ENCODE measurements at places on chromosomes 4 and X.

DNA sequence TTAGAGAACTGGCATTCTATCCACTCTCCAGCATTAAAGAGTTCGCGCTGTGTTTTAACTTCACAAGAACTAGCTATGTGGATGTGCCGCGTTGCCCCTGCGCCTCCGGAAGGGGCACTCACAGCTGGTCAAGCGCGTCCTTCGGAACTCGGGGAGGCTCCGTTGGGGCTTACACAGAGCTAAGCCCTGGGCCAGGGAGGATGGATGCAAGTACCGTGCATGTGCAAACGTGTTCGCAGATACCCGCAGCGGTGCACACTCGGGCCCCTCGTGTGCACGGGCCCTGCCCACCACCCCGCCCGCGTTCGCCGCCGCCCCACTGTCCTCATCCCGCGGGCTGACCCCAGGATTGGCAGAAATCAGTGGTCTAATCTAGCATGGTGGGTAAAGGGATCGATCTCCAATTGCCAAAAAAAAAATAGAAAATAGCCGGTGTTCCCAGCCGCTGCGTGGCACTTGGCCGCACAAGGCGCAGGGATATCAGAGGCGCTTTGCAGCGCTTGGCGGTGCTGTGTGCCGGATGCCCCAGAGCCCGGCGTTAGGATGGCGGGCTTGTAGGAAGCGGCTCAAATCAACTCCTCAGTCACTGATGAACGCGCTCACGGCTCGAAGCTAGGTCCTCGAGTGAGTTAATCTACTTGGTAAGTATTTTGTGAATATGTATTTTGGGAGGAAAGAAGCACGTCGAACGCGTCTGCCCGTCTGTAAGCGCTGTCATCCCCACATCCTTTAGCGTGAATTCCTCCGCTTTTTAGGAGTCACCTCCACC, 989 bp upstream of the PCDH10 start:
- DNase-seq = no peak

- DNase-seq = no peak
Observed at GRCh38 chrX:39204945-39205344, 403.7 kb downstream of the MID1IP1 start.

DNA sequence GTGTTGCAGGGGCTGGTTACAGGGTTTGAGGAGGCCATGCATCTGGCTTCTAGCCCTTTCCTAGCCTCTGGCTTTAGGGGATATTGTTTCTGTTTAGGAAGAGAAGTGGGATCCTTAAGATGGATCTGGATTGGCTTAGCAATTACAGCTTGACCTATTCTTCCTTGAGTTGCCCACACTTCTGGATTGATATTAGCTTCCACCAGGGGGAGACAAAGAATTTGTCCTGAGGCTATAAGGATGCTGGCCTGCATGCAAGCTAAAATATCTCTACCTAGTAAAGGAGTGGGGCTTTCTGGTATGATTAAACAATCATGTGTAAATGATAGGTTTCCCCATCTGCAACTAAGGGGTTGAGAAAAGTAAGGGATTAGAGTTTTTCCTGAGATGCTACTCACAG, 117.2 kb downstream of the TEX13C start:
- DNase-seq = no peak

DNA sequence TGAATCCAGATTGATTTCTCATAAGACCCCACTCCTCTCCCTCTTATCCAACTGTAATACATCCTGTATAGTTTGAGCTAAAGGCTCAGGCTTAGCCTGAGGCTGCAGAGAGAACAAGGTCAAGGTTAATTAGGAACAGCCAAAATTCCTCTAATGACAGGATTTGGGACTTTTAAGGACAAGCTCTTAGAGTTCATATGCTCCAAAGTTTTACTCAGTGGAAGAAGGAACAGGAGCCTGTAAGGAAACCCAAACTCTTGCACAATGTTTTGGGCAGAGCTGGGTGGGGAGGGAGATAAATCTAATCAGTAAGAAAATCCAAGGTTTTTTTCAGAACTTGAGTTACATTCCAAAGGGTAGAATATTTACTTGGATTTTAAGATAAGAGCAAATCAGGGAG, 238.8 kb downstream of the QDPR start:
- DNase-seq = no peak

- no peak for DNase-seq
Observed at GRCh38 chr4:138051157-138051556, 191.0 kb downstream of the SLC7A11 start.

DNA sequence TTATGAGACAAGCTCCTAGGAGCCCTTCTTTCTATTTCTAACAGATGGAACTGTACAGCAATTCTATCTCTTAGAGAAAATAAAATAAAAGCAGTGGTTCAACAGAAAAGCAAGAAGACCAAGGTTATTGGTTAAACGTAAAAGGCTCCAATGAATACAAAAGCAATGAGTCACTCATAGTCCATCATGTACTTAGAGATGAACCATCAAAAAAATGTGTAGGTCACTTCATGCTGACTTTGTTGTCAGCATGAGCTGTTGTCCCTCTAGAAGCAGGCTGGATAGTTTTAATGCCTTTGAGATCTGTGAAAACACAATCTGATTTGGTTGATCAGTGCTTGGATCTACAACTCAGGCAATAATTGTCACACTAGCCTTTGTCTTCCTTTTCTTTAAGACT, 378.6 kb upstream of the ANXA10 start:
- DNase-seq = no peak
